ENCODE measurements at places on chromosomes 5 and 9.

GRCh38 chr9:132114102-132114707, 34.5 kb upstream of the MED27 start:
- DNase-seq, result no peak

DNA sequence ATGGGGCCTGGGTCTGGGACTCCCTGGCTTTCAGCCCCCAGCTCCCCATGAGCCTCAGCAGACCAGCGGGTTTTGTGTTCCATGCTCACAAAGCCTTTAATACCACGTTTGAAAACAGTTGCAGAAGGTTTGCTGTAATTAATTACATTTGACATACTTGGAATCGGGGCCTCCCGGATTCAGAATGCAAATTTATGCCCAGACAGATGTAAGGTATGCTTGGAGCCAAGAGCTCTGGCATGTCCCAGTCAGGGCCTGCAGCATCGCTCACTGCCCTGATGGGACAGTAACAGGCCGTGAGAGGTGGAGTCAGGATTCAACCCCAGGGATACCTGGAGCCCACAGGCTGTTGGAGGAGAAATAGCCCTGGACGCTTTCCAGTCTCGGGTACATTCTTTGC, 12.2 kb downstream of the ZNF618 start:
- no peak for DNase-seq

- DNase-seq, result no peak
Measured at GRCh38 chr9:133959171-133959570, 33.0 kb downstream of the VAV2 start.

GRCh38 chr5:55702598-55703345, 9.4 kb downstream of the SLC38A9 start:
- no peak for DNase-seq

GRCh38 chr9:113695440-113695851, 180.7 kb upstream of the ZNF618 start:
- DNase-seq, result no peak

GRCh38 chr5:108765647-108766046, 17.9 kb downstream of the FER start:
- no peak for DNase-seq

- DNase-seq, result no peak
Measured at GRCh38 chr9:119126040-119126439, 243.2 kb downstream of the BRINP1 start.

DNA sequence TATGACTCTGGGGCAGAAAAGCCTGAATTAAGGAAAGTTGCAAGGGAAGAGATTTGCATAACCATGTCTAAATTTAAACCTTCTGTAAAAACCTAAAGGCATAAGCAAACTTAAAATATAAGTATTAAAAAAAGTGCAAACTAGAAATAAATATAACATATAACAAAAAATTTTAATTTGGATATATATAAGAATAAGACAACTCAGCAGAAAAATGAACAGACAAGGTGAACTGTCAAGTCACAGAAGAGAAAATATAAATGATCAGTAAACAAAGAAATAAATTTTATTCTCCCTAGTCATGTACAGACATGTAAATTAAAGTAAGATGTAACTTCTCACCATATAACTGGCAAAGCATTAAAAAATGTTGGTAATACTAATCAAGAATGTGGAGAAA, 37.0 kb downstream of the C5orf22 start:
- no peak for DNase-seq

- no peak for DNase-seq
Measured at GRCh38 chr5:15763754-15764153, 263.8 kb downstream of the FBXL7 start.

DNA sequence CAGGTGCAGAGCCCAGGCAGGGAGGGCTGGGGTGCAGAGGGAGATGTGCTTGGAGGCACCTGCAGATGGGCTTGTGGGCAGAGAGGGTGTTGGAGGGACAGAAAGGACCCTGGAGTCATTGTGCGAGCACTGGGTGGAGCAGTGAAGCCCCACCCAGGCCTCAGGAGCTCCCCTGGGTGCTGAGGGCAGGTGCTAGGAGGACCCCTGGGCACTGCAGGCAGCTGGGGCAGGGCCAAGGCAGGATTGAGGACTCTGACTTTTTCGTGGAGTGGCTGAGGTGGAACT, 10.3 kb upstream of the SLC6A18 start:
- no peak for DNase-seq

GRCh38 chr9:22922222-22922621, 475.6 kb downstream of the DMRTA1 start:
- DNase-seq, result no peak

DNA sequence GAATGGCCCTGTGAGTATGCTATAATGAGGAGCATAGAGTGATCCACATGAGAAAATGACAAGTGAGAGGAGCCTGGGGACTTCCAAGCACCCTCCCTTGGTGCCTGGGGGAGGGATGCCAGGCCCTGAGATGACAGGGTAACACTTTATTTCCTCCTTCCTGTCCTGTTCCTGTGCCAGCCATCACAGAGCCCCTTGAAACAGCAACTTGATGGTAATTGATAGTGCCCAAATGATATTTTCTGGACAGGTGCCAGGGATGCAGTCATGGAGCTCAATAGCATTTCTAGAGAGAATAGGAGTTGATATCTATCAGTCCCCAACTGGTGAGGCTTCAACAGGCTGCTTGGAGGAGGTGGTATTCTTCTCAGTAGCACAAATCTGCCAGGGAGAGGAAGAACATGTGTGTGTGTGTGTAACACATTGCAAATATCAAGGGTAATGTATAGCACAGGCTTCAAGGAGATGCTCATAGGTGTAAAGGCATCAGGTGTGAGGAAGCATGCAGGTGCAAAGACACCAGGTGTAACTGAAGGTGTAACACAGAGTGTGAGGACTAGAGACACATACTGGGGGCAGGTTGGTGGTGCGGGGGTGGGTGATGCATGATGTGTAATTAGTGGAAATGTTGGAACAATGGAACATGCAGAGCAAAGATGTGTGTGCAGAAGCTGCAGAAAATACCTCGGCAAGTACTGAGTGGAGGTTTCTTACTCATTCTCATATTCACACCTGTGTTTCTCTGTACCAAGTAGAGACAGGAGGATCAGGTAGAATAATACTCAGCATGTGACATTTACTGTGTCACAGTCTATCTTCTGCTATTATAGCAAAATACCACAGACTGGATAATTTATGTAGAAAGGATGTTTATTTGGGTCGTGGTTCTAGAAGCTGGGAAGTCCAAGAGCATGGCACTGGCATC, 18.1 kb upstream of the WWC1 start:
- no peak for DNase-seq

- DNase-seq, result no peak
Measured at GRCh38 chr5:159203351-159203750, 6.0 kb downstream of the RNF145 start.

DNA sequence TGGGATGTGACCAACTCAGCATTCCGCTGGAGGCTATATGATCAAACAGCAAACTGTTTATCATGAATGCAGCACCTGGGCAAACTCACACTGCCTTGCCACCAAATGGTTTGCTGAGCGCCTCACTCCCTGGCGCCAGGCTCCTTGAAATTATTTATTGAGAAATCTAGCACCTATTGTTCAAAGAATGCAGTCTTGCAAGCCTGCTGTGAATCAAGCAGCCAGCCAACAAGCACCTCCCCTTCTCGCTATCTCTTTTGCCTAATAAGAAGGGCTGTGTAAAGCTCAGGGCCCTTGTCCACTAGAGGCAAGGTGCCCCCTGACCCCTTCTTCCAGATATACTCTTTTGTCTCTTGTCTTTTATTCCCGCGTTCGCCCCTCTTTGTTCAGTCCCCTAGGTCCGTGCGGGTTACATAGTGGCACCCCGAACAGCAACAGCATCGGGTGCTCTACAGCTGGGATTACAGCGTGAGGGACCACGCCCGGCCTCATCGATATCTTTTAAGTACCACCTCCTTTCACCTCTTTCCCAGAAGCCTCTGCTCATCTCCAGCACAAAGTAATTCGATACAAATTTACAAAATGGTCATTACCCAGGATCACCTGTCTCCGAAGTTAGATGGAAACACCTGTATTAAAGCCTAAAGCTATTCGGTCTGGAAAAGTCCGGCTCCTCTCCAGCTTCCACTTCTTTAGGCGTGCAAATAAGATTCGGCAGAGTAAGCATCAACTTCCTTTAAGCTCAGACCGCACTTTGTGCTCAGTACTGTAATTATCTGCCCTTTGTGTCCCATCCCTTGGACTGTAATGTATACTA, 896 bp downstream of the RIGI start:
- no peak for DNase-seq

DNA sequence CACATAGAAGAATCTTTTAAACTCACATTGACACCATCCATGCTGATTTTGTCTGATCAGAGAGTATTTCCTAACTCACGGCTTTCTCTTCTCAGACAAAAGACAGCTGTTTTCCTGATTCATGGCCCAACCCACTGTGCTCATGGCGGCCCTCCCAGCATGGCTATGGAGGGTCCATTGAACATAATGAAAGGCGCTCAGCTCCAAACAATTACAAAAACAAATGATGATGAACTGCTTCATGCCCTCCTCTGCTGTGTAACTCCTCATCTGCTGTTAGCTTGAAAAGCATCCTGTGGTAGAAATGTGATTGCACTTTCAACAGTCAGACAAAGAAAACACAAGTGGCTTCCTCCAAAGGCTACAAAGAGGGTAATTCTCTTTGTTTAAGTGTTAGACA, 673.8 kb downstream of the PRELID2 start:
- DNase-seq, result no peak

GRCh38 chr9:8362250-8362649, 562.7 kb upstream of the DMAC1 start:
- DNase-seq, result no peak

GRCh38 chr5:12848709-12849108, 944.5 kb upstream of the CTNND2 start:
- DNase-seq, result no peak

DNA sequence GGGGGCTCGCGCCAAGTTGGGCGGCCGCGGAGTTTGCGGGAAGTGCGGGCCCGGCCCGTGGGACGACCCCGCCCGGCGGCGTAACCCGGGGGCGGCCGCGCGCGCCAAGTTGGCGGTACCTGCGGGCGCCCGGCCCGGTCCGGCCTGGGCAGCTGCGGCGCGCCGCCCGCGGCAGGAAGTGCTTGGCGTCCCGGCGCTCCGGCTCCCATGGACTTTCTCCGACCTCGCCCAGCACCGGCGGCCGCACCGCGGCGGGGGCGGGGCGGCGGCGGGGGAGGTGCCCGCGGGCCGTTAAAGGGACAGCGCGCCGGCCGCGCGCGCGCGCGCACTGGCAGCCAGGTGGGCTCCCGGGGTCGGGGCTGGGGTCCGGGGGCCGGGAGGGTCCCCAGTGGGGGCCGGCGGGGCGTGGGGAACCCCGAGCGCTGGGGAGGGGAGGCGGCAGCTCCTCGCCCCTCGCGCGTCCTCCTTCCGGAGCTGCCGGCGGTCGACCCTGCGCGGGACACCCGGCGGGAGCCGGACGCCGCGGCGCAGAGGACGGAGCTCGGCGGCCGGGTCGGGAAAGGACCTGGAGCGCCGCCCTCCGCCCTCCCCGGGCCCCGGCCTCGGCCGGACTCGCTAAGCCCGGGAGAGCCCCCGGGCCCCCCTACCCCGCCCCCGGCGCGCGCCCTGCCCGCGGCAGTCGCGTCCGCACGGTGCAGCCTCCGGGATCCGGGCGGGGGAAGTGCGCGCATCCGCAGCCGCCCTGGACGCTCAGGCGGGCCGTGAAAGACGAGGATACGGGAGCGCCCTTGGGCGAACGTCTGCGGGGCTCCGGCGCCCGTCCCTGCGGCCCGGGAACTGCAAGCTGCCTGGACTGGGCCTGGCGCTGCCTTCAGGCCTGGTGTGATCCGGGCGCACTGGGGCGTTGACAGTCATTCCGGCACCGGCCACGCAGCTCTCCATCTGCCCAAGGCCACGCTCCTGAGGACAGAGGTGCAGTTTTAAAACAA, at the start of gene NACC2:
Gene NACC2 (minus strand): TSS at position 220 of the 989 bp plus-strand sequence. CDS start 44,768 bp downstream, outside the sequence.
- no peak for DNase-seq

- no peak for DNase-seq
Measured at GRCh38 chr5:125160787-125161502, 414.5 kb upstream of the ZNF608 start.

DNA sequence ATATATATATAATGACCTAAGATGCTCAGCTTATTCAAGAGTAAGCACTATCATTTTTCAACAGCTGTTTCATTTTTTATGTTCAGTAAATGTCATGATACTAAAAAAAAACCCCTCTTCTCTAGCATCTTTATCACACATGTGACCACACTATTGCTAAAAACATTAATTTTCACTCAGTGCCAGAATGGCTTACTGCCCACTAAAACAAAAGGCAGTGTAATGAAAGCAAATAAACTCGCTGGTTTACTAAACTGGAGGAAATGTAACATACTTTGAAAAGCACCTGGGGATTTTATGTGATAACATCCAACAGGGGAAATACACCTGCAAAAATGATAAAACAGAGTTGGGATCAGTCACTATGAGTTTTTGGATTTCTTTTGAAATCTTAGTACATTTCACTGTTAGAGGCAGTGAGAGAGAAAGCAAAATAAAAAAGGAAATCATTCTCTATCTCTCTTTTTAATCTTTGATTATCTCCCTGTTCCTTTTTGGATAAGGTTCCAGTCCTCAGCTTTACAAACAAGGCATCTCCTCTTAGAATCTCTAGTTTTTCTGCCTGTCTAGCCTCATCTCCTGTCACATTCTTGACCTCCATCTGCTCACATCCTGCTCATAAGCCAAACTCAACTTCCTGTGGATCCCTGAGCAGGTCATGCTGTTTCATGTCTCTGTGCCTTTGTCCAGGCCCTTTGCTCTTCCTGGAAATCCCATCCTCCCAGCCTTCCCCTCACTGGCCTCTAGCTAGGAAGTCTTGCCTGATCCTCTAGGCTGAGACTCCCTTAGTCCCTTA, 338.0 kb downstream of the MAN2A1 start:
- DNase-seq, result no peak

DNA sequence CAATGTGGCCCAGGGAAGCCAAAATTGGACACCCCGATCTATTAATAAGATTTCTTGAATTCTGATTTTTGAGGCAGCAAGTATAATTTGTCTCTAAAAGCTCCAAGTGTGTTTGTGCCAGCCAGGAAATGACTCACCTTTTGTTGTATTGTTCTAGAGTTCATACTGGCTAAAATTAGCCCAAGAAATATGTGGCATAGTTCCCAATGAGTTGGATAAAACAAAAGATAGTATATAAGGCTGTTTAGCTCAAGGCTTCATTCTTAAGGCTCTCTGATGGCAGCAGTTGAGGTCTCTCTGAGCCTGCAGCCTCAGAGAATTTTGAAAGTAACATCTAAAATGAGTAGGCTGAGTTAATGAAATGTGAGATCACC, 21.6 kb downstream of the HMGXB3 start:
- no peak for DNase-seq

GRCh38 chr5:10227379-10227778, 22.3 kb downstream of the ATPSCKMT start:
- no peak for DNase-seq

DNA sequence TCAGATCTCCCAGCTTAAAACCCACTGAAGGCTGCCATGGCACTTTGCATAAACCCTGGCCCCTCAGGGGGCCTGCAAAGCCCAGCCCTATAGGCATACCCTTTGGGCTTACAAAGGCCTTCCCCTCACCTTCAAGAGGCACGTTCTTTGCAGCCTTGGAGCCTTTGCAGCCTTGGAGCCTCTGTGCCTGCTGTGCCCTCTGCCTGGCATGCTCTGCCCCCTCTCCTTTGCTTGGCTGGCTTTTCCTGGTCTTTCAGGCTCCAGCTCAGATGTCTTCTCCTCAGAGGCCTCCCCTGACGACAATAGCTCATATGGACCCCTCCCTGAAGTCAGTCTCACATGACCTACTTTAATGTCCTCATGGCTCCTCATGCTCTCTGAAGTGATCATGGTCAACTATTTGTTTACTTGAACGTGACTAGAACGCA, 60.3 kb downstream of the CXXC5 start:
- DNase-seq, result no peak

- no peak for DNase-seq
Measured at GRCh38 chr9:110537841-110538646, 41.5 kb downstream of the SVEP1 start.

All from stimulated activated CD8-positive, alpha-beta memory T cell treated with anti-CD3 and anti-CD28 coated beads, Interleukin-7, amount 100 ng/mL, for 1 hour (primary cell).